COLO829 (cell line): ENCODE measurements at places on chromosomes 1 and 21.

- DNase-seq = no peak
Measured at GRCh38 chr1:237029240-237029639, 12.7 kb upstream of the RYR2 start.

- DNase-seq = no peak
Measured at GRCh38 chr21:41228006-41228370, 60.0 kb downstream of the BACE2 start.

DNA sequence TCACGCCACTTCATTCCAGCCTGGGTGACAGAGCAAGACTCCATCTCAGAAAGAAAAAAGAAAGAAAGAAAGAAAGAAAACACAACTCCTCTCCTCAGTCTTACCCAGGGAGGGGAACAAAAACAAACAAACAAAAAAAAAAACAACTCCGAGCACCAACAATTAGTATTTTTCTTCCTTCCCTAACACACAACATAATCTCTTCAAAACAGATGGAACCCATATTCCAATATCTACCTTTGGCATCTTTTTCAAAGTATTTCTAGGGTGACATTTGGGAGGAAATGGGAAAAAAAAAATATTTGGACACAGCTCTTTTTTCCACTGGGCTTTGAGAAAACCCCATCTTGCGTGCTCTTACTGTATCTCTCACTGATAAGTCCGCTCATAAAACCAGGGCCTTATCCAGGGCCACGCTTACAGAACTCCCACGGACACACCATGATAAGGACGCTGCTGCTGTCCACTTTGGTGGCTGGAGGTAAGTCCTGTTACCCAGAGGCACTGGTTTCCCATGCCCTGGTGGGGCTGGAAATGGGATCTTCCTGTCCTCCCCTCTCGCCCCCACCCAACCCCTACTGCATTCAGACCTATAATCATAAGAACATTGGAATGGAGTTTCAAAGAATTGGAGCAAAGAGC, at the start of gene CELA2A:
Gene CELA2A, plus strand, starts transcription at position 420 of the 642 bp plus-strand sequence. Its CDS starts 22 bp downstream, at position 442.
- DNase-seq = no peak

DNA sequence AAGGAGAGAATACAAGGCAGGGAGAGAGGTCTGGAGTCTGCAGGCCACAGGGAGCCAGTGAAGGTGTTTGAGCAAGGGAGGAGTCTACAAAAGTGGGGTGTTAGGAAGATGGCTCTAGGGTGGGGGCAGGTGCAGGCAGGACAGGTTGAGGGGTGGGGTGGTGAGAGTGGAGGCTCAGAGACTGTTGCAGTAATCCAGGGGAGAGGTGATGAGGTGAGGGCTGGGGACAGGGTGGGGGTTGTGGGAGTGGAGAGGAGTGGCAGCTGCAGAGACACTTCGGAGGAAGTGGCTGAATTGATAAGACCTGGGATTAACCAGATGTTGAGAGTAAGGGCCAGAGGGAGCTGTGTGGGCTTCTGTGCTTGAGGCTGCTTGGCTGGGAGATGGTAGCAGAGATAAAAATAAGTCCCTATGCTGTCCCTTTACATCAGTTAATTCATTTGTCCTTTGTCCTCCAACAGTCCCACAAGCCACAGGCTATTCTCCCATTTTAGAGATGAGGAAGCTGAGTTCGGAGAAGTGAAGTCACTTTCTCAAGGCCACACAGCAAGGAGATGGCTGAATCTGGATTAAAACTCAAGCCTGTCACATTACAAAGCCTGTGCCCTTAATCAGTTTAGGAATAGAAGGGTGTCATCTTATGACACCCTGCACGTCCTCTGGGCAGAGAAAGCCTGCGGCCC, 54.8 kb upstream of the SYNC start:
- DNase-seq = no peak

DNA sequence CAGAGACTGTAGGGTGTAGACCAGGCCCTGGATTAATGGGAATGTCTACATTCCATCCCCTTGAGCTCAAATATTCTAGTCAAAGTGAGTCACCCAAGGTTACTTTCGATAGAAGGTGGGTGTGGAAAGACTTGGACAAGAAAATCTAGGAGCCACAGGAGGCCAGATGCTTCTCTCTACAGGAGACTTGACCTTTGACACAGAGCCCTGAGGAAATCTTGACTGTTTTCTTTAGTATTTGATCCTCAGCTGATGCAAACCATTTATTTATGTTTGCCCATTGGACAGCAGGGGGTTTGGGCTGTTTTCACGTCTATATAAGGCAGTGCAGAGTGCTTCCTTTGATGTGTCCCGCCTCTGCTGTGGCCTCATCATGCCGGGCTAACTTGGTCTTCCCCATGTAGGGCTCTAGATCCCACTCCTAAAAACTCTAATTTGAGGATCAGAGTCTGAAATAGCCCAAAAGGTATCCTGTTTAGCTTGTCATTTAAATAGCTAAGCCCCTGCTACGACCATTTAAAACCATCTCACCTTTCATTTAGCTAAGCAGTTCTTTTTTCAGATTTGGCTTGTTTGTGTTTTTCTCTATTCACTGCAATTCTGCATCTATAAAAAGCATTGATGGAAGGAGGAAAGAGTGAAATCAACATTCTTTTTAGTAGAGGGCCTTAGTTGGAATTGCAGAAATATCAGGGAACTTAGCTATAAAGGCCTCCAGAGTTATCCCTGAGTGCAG, 15.5 kb upstream of the MAP3K7CL start:
- DNase-seq = no peak

GRCh38 chr1:61141288-61142042, 59.1 kb downstream of the NFIA start:
- DNase-seq = peak; percentile 9

DNA sequence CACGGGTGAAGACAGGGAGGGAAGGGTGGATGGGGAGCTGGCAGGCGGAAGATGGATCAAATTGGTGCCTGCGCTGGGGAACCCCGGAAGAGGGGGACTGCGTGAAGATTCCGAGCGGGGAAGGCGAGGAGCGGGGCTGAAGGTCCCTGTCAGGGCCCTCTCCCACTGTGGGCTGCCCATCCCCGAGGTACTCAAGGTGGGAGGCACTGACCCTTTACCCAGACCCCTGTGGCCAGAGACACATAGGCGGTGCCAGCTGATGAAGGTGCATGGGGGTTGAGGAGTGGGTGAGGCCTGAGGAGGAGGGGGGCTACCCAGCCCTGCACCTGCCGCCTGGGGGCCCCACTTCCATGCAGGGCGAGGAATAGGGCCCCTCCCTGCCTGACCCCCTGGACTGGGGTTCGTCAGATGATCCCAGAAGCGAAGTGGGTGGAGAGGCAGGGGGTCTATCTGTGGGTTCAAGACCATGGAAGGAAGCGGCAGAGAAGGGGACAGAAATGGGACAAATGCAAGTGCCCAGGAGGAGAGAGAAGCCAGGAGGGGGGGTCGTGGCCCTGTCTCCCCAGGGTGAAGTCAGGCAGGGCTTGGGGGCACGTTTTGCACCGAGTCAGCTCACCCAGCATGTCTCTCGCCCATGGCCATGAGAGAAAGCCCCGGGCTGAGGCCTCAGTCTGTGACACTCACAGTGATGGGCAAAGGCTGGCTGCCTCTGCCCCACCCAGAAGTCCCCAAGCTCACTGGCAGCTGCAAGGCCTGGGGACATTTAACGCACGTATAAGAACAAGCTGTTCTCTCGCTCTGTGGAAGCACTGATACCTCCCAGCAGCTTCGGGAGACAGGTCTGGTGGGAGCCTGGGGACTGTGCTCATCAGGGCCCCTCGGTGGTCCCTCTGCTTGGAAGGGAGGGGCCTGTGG, 7.0 kb upstream of the MMEL1 start:
- no peak for DNase-seq

- DNase-seq = no peak
Measured at GRCh38 chr1:46303872-46304326, 401 bp downstream of the UQCRH start.

DNA sequence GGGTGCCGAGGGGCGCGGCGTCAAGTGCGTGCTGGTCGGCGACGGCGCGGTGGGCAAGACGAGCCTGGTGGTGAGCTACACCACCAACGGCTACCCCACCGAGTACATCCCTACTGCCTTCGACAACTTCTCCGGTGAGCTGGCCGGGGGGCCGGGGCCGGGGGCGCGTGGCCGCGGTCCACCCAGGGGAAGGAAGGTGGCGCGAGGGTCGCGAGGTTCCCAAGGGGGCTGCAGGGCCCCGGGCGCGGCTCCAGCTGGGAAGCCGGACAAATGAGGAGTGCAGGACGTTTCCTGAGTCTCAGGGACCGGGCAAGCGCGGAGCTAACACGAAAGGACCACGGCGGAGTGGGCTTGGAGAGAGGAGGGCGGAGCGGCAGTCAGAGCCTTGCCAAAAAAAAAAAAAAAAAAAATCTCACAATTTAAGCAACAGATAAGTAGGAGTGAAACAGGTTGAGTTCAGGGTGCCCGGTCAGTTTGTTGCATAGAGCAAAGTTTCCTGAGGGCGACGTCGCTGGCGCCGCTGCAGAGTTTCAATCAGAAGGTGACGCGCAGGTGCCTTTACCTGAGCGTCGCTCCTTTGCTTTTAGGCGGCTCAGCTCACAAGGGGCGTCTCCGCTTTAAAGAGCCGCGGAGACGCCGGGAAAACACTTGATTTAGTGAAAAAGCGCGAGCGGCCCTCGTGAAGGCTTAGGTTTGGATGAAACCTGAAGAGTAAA, 750 bp downstream of the RHOU start:
- DNase-seq = no peak

- no peak for DNase-seq
Measured at GRCh38 chr1:111621050-111621449, 1.5 kb downstream of the RAP1A start.

GRCh38 chr21:46504666-46505065, 46.0 kb downstream of the DIP2A start:
- DNase-seq = no peak

- DNase-seq = no peak
Measured at GRCh38 chr1:43526002-43526401, 4.7 kb upstream of the PTPRF start.

GRCh38 chr1:236553370-236553769, 29.6 kb downstream of the LGALS8 start:
- no peak for DNase-seq

- no peak for DNase-seq
Measured at GRCh38 chr1:7558921-7559869, 211.9 kb upstream of the VAMP3 start.

DNA sequence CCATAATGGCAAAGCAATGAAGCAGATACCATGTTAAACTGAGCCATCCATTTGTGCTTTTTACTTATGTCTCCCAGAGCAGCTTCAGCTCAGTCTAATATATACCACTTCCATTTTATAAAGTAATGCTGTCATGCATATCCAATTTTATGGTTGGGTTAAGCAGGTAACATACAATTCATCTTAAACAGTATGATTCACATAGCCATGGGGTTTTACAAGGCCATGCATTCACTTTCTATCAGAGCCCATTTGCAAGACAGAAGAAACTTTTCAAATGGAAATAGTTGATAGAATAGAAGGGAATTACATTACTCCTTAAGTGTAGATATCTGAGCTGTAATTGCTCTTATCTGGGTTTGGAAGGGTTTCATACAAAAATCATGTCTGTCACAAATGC, 580.5 kb upstream of the CXADR start:
- DNase-seq = no peak

GRCh38 chr1:66416295-66416694, 117.7 kb upstream of the SGIP1 start:
- no peak for DNase-seq

GRCh38 chr1:92756537-92756936, 28.4 kb downstream of the EVI5 start:
- DNase-seq = no peak

GRCh38 chr1:176843352-176844297, 320.9 kb downstream of the ASTN1 start:
- peak; percentile 43 for DNase-seq

GRCh38 chr1:61121631-61122030, 39.3 kb downstream of the NFIA start:
- DNase-seq = no peak

DNA sequence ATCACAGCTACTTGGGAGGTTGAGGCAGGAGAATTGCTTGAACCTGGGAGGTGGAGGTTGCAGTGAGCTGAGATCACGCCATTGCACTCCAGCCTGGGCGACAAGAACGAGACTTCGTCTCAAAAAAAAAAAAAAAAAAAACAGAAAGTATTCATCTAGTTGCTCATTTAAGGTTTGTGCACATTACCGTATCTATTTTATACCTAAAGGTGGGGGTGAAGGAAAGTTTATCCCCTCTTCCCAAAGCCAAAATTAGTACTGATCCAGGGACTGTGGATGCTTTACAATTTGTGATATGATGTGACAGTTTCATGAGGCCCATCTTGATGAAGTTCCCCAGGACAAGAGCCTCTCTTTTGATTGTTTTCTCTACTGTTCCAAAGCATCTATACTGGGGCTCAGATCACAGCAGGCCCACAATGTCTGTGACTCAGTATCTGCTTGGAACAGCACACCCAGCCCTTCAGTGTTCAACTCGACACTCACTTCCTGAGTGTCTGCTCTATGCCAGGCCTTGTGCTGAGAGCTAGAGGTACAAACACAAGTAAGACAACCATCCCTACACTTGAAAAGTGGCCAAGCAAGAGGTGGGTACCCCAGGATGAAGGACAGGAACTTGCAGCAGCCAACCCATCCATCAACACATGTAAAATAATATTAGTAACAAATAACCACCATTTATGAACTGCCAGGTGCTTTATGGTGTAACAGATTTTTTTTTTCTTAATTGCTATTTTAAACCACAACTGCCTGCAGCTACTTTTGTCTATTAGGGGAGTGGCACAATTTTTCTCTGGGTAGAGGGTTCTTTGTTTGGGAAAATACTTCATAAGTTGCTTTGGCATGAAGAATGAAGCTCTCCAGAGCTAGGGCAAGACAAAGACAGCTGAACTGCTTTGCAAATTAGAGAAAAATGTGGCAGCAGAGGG, 29.0 kb upstream of the KHDRBS1 start:
- DNase-seq = no peak

DNA sequence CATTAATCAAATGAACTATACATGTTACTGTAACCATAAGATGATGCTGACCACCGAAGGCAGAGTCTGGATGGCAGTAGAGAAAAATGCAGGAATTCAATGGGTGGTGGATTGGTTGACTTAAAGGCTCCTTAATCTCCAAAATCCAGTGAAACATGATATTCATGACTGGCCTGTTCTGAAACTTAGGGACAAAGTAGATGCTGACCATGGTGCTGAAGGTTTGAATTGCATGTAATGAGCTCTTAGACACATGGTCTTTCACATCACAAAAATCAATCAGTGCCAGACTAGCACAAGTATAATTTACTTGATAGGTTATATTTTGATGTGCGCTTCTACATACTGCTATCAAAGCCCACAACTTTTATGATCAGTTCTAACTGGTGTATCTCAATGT, 30.9 kb upstream of the NTMT2 start:
- DNase-seq = peak; percentile 45

- DNase-seq = no peak
Measured at GRCh38 chr1:3275471-3276340, 178.8 kb upstream of the ARHGEF16 start.

DNA sequence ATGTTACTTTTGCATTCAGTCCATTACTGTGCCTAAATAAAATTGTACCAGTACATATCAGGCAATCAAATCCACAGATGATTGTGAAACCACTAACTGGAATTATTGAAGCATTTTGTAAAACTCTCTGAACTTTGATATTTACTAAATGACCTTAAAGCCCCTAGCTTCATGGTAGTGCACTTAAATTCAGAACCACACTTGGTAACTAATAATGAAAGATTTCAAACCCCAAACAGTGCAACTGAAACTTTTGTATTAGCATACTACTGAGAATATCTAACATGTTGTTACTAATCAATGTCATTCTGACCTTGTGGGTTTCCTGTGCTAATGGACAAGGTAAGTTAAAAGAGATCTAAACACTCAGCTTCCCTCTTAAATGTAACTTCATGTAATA, at the start of gene CFHR3:
Gene CFHR3, plus strand, starts transcription at position 238 of the 400 bp plus-strand sequence. Its CDS starts 47 bp downstream, at position 285.
- no peak for DNase-seq

GRCh38 chr1:85849660-85850059, 141.4 kb upstream of the ZNHIT6 start:
- DNase-seq = no peak

- no peak for DNase-seq
Measured at GRCh38 chr1:172416496-172417035, 3.9 kb upstream of the C1orf105 start.
